ENCODE measurements at places on chromosomes 6 and 20. TPM values are rescaled to one million over a fixed set of nuclear protein-coding genes. Genes with fewer than 3 reads are reported as not detected.
A peak's percentile ranks its signal among the peaks of the same experiment; 100 is the strongest.

The SLC35A1 gene
- total RNA-seq = 16.6 TPM

GRCh38 chr6:118808793-118809638, 84.9 kb upstream of the ASF1A start:
- no peak for DNase-seq

DNA sequence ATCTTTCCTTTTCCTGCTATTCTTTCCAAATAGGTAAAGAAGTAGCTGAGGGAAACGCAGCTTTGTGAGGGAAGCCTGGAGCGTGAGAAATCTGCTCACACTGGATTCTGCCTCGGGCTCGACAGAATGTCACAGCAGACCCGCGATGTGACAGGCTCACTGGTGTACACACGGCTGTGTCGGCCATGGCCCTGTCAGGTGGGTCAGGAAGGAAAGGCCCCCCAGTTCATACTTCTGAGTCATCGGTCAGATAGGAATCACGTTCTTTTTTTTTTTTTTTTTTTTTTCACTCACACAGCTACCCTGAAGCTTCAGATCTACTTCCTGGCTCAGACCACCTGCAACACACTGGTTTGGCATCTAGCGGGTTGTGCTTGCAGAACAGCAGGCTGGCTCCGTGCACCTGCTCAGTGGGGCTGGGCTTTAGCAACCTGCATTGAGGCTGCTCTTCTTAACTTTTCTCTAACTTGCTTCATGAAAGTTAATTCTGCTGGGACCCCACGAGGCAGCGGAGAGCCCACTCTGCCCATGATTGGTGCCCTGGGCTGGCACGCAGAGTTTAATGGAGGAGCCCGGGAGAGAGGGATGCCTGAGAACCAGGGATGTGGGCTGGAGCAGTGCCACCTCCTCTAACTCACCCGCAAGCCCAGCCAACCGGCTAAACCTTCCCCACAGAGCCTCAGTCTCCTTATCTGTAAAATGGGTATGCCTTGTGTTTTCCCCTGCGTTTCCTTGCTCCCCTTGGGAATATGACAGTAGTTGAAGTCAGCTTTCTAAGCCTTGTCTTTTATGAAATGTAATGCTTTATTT, 61.5 kb upstream of the FNDC1 start:
- DNase-seq = no peak

GRCh38 chr20:26207237-26207966, 510.7 kb upstream of the ZNF337 start:
- no peak for DNase-seq

DNA sequence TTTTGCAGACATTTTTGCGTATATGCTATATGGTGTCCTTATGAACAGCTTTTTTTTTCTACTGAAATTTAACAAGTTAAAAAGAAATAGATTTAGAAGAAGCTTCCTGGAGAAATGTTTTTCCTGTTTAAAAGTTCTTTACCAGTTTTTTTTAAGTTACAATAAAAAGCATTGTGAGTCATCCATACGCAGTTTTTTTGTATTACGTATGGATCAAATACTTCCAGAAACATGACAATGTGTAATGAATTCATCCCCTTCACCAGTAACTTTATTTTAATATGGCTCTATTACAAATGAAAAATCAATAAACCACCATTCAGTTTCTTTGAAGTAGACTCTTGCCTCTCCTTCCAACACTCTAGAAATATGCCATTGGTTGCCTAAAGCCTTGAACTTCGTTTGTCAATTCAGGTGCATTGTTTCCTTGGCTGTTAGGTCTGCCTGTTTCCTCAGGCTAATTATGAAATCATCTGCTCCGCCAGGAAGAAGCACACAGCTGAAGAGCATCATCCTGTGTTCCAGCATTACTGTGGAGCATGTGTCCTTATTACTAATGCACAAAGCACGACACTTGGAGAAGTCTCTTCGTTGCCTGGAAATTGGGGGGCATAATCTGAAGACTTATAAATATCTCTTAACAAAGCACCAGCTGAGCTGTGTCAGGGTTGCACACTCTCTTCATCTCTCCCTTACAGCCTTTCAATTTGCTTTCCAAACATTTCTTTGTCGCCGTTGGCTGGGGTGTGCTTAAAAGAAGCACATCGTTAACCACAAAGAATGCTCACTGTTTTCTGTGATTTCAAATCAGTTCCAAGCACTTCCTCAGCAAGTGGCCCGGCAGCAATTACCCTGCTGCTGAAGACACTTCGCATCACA, 9.6 kb downstream of the MOXD1 start:
- peak; percentile 88 for DNase-seq

Measured in skin of body (tissue), 3 donors.